ENCODE measurements at places on chromosomes 3 and 15.

- DNase-seq = no peak
Measured at GRCh38 chr15:40871749-40872617, 2.1 kb downstream of the RHOV start.

- DNase-seq = peak; percentile 33
Measured at GRCh38 chr3:117898722-117899522, 1135.7 kb downstream of the IGSF11 start.

DNA sequence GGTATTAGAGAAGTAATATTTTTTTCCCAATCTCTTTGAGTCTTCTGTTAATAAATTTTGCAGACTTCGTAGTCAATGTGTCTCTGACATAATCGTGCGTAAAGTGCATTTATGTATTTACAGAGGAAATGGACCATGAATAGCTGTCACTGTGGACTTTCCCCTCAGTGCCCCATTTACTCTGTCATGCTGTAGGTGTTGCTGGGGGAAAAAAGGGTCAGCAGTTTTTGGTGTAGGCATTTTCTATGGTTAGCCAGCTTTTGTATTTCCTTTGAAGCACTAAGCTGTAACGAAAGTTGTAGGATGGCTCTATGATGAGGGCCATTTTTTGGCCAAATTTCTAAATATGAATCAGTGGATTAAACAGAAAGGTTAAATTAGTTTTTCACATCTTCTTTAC is 598.4 kb downstream of the FGF12 start:
- DNase-seq = no peak

DNA sequence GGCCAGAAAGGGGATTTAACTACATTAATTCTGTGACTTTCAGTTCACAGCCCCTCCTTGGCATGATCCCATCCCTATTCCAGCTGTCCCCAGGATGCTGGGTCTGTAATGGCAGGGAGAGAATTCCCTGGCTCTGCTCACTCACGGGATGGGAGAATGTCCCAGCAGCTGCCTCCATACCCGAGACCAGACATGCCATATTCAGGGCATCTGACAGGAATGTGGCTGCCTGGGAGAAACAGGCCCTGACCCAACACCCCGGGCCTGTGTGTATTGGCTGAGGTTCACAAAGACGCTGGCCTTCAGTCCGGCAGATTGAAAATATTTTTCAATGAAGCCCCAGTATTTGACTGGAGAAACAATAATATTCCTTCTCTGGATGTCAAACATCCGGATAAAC is 83.6 kb upstream of the SMAD3 start:
- DNase-seq = no peak

DNA sequence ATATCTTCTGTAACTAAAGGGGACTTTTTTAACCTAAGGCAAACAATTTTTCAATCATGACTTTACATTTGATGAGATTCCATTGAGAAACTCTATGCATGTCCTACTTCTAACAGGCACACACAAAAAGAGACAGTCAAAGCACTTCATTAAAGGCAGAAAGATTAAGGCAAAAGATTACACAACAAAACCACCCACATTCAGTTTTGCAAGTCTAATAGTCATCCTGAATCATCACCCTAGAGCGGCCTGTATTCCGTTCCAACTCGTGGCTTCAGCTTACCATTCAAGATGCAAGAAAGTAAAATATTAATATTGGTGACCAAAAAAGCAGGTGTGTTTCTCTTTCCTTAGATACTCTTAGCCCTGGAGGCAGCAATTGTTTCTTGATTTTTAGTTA is 205.9 kb downstream of the P3H2 start:
- peak; percentile 96 for DNase-seq

GRCh38 chr3:140236836-140237501 is 302.0 kb downstream of the CLSTN2 start:
- peak; percentile 78 for DNase-seq

- DNase-seq = no peak
Measured at GRCh38 chr3:57910990-57911389, 97.2 kb upstream of the FLNB start.

GRCh38 chr3:132550579-132551305 is 46.3 kb upstream of the ACKR4 start:
- peak; percentile 44 for DNase-seq

- DNase-seq = peak; percentile 73
Measured at GRCh38 chr3:58952128-58952917, 97.5 kb downstream of the CFAP20DC start.

DNA sequence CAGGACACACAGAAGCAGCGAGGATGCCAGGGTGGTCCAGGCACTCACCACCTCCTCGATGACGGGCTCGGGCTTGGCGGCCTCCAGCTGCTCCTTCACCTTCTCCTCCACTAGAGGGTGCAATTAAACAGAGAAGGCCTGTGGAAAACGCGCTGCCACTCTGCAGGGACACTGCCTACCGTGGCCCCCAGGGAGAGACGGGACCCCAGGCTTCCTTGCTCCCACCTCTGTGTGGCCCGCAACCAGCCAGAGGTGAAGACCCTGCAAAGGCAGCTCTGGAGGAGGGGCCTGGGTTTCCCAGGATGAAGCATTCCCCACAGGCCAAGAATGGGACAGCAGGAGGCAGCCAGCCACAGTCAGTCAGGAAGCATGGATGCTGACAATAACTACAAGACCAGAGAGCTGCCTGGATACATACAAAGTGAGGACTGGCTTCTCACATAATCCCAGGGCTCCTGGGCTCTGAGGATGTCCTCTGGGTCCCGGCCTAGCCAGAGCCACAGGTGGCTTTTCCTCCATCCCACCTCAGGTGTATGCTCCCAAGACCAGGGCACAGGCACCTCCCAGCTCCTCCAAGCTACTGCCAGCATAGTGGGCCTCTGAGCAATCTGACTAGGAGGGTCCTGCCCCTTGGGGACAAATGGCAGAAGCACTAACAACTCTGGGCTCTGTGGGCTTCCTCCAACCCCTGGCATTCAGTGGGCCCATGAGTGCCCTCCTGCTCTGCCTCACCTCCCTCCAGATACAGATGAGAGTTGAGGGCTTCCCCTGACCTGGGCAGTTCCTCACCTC is 46.2 kb downstream of the PTH1R start:
- DNase-seq = peak; percentile 30

- DNase-seq = no peak
Measured at GRCh38 chr15:41948490-41948889, 23.9 kb downstream of the EHD4 start.

DNA sequence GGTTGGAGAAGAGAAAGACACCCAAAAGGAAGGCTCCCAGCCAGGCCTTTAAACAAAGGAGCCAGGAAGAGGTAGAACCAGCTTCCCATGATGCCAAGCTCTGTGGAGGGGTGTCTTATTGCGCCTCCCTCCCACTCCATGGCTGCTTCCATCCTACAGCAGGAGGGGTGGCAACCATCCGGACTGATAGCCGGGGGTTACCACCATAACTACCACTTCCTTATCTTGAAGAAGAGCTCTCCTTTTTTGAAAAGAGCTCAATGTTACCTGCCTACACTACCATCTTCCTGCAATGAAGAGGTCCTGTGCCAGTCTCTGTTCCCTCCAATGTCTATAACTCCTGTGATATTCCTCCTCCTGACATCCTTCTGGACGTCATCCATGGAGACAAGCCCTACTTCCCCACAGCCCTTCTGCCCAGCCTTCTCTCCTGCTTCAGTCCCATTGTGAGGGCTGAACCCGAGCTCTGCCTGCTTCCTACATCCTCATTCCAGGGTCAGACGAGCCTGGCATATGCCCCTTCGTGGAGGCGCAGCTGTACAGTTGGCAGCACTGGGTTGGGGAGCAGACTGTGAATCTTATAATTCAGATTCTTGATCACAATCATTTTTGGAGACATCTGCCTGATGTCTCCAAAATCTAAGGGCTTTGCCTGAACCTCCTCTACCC is 8.5 kb downstream of the CCDC9B start:
- no peak for DNase-seq

GRCh38 chr3:134857776-134858362 is 62.8 kb downstream of the EPHB1 start:
- no peak for DNase-seq

DNA sequence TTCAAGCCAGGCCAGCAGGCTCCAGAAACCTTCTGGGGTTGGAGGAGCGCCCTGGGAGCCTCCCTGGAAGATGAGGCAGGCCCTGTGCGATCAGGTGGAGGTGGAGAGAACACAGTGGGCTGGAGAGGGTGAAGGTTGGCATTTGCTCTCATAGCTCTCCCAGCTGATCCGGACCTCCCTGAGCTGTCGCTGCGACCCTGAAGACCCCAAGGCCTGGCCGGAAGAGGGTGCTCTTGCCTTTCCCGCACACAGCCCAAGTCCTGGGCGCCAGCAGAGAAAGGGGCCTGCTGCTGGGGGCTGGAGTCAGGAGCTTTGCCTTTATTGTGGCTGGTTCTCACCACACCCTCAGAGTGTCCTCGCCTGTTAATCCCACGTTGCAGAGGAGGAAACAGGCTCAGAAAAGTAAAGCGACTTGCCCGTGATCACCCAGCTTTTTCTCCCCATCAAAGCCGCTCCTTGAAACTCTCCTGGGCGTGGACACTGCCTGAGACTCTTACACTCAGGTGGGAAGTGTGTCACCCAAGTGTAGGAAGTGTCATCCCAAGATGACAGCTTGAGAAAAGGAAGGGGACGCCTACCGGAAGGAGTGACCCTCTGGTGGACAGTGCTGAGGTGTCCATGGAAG is 8.6 kb upstream of the RPL29 start:
- DNase-seq = no peak

DNA sequence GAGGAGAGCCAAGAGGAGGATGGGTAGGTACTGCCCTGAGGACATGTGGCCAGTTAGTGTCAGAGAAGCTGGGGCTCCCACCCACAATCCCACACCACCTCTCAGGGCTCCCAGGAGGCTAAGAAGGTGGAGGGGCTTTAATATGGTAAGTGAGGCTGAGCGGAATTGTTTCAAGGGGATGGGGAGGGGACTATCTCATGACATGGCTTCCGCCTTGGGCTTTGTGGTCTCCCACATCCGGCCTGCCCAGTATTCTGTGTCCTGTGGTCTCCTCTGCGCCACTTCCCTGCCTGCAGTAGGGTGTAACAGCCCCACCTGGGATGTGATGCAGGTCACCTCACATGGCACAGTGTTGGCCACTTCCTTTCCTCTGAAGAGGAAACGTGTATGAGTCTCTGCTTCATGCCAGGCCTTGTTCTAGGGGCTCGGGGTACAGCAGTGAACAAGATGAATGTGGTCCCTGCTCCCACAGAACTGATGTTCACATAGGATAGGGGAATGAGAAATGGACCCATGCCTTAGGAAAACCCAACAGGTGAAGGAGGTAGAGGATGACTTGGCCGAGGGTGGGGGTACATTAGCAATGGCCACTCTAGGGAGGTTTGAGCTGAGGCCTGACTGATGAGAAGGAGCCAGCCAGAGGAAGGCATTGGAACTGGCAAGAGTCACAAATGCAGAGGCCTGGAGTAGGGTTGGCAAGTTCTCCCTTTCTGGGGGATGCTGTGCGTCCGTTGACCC is 3.2 kb downstream of the NEIL1 start:
- no peak for DNase-seq

DNA sequence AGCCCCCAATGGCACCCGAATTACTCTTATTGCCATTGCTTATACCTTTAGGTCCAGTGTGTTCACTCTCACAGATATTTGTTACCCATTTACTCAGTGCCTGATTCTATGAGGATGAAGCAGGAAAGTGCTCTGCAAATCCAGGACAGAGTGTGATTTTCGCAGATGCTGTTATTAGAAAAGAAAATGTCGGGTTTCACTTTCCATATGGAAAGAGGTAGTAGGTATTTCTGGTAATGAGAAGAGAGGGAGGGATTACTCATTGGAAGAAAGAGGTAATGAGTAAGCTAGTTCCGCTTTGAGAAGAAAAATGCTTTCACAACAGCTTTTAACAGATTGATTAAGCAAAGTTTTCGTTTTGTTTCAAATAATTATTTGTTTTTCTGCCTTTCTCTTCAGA is 336.3 kb upstream of the CFAP20DC start:
- no peak for DNase-seq

- DNase-seq = peak; percentile 57
Measured at GRCh38 chr3:188319569-188319968, 165.6 kb downstream of the LPP start.

- no peak for DNase-seq
Measured at GRCh38 chr15:62799037-62799436, 243.5 kb upstream of the TPM1 start.
